ENCODE measurements at places on chromosomes 2 and 18.

DNA sequence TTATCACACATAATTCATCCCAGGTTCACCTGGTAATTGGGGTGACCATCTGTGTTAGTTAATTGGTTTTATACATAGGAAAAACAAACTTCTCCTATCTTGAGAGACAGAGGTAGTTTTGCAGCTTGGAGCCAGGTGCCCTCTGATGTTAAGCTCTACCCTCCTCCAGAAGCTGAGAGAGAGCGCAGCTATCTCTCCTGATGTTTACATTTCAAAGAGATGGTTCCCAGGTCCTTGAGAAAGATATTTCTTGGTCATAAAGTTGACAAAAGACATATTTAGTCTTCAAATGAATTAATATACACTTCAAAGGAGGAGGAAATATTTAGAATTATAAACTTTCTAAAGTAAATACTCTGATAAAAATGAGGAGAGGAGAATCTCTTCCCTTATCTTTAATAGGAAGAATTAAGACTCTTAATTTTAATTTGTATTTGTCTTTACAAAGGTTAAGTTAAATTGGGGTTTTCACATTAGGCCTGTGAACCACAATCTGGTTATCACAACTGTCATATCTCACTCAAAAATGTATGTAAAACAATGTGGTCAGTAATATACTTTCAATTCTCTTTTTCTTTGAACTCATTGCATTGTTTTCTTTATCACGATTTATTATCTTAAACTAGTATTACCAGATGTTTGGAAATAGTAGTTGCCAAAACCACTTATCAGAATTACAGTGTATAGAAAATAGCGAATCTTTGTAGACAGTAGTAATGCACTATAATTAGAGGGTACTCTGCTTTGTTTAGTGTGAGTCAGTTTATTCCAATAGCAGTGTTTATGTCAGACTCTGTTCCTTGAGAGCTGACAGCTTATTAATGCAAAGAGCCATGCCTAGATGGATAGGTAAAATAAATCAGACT is 26.8 kb downstream of the SERPINB4 start:
- H3K36me3 ChIP-seq = no peaks in the 10 kb centered on the region
- no peak overlapping the region for H3K4me3 ChIP-seq
- no peaks in the 10 kb centered on the region for H3K27me3 ChIP-seq
- H3K27ac ChIP-seq = no peak overlapping the region

DNA sequence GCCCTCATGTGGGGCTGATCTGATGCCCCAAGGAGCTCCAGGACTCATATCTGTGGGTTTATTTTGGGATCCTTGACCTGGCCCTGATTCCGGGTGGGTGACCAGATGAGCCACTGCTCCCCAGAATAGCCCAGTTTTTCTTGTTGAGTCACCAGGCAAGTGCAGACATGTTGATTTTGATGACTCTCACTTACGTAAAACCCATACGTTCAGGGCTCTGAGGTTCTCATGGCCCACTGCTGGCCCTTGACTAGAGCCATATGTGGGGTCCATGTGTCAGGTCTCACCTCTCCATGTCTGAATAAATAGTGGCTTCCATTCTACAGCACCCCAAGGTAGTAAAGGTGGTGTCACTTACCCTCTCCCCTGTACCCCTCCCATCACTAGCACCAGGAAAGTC is 41.9 kb downstream of the CDC42EP3 start:
- H3K36me3 ChIP-seq = no peaks in the 10 kb centered on the region
- no peak for DNase-seq
- no peaks in the 10 kb centered on the region for H3K27me3 ChIP-seq
- no peak overlapping the region for H3K27ac ChIP-seq

- no peaks in the 10 kb centered on the region for H3K27me3 ChIP-seq
- no peaks in the 10 kb centered on the region for H3K4me1 ChIP-seq
- H3K4me3 ChIP-seq = no peak overlapping the region
- DNase-seq = no peak
- H3K27ac ChIP-seq = no peak overlapping the region
- no peaks in the 10 kb centered on the region for H3K36me3 ChIP-seq
Observed at GRCh38 chr18:78831603-78832002, 148.0 kb upstream of the SALL3 start.

GRCh38 chr2:229675569-229675968 is 38.8 kb downstream of the DNER start:
- no peaks in the 10 kb centered on the region for H3K36me3 ChIP-seq
- no peak for DNase-seq
- H3K27me3 ChIP-seq = no peaks in the 10 kb centered on the region
